ENCODE measurements at places on chromosomes 1 and 21.

GRCh38 chr1:51290489-51290847, 39.9 kb downstream of the TTC39A start:
- DNase-seq: no peak

GRCh38 chr1:1872329-1872994, 18.4 kb downstream of the GNB1 start:
- no peak for DNase-seq

GRCh38 chr21:19501115-19501514, 1097.5 kb upstream of the TMPRSS15 start:
- DNase-seq: no peak

- DNase-seq: peak; percentile 59
Observed at GRCh38 chr1:109485001-109485400, 1.3 kb downstream of the ATXN7L2 start.

DNA sequence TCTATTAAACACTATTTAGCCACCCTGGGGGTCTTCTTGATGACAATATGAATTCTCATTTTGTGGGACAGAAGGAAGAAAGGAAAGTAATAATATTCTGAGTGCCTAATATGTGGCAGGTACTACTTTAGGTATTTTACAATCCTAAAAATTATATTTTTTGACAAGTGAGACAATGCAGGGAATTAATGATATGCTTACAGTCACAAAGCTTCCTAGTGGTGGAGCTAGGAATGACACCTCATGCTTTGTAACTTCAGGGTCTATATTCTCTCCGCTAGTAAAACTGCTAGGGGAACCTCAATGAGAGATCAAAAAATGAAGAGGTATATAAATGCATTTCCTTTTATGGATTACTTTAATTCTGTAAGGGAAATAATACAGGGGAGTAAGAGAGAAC, 44.3 kb downstream of the TPR start:
- no peak for DNase-seq

DNA sequence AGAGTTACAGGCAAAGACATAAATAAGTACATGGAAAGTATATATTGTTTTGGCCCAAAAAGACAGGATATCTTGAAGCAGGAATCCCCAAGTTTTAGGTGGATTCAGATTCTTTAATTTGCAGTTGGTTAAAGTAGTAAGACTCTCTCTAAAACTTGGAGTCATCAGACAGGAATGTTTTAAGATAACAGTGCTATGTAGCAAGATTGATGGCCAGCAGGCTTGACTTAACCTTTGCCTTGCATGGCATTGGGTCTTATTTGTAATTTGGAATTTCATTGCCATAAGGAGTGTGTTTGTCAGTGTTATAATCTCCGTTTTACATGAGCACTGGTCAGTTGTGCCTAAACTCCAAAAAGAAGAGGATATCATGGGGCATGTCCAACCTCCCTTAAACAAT, 727.6 kb upstream of the CHRM3 start:
- peak; percentile 81 for DNase-seq

GRCh38 chr1:84912726-84913554, 19.9 kb upstream of the LPAR3 start:
- no peak for DNase-seq

DNA sequence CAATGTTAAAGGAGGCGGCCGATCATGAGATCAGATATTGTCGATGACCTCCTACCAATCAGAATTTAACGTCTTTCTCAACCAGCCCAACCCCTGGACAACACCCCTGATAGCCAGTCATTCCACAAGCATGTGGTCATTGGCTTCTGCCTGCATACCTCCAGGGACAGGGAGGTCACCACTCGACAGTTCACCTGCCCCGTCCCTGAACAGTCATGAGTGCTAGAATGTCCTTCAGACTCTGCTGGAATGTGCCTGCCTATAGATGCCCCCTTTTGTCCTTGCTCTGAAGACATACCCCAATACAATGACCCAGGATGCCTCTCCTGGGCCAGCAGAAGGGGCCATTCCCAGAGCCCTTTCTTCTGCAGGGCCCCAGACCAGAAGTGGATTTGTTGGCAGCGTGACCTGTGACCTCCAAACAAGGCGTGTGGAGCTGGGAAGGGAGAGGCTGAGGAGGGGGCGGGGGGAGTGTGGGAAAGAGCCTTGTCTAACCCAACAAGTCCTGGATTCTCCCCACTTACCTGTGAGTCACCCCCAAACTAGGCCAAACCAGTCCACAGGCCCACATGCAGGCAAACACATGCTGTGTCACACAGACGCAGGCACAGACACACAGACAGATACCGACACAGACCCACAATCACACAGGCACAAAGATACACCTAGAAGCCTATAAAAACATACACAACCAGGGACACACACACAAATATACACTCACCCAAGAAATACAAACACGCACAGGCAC, 2.2 kb downstream of the CRYBG2 start:
- no peak for DNase-seq

GRCh38 chr21:35057428-35057827, 8.3 kb upstream of the RUNX1 start:
- no peak for DNase-seq

- DNase-seq: no peak
Observed at GRCh38 chr1:16017076-16017460, 775 bp downstream of the HSPB7 start.

DNA sequence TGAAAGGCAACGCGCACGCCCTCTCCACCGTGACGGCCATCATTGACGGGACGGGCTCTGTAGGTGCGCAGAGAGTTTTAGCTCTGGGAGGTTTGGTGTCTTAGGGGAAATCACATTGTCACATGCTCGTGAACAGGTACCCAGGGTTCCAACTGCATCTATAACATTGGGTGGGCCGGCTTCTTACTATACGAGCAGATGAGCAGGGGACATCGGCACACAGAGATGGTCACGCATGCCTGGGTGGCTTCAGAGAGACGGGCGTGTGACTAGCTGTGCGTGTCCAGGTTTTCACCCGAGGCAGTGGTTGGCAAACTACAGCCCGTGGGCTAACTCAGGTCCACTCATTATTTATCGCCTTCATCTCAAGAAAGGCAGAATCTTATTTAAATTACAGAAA, 54.7 kb downstream of the SLC37A1 start:
- DNase-seq: no peak

DNA sequence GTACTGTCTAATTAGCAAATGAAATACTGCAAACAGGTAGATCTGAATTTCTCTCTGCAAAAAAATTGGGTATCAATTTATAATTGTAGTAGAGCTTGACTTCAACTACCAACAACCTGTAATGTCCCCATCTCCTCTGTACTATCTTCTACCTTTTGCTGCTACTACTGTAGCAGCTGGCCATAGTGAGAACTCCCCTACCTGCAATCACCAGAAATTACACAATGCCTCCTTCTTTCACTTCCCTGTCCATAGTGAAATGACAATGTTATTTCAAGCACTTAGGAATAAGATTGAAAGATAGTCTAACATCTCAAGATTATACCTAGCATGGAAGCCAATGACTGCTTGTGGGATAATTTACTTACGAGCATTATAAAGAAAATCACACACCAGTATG, 100.4 kb downstream of the ACBD6 start:
- DNase-seq: no peak

GRCh38 chr1:189212606-189213005, 1265.1 kb downstream of the BRINP3 start:
- DNase-seq: no peak

DNA sequence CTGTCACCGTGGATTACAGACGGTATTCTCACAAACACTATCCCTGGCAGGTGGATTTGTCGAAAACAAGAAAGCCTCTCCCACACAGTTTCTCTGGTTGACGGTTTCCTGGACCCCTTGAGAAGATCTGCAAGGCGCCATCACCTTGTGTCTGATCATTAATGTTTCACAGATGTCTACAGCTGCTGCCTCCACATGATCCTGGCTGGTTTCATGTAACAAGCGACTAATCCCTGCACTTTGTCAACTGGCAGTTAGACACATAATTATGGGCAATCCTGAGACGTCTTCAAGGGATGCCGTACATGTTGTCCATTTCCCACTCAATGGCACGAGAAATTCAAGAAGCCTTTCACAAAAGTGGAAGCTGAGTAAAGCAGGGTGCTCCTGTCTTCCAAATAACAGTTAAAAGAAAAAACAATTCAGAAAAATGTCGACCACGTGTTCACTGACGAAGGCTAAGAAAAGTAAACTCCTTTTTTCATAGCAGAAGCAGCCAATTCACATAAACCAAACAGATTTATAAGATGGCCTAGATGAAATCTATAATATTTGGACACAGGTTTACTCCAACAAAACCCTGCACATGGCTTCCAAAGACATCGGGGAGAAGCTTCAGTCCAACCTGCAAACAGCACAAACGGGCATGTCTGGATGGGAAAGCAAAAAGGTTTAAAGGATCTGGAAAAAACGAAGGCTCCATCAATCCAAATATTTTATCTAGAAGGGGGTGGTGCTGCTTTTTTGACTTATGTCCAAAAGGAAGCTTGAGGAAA, 52.2 kb downstream of the CAPZB start:
- no peak for DNase-seq

DNA sequence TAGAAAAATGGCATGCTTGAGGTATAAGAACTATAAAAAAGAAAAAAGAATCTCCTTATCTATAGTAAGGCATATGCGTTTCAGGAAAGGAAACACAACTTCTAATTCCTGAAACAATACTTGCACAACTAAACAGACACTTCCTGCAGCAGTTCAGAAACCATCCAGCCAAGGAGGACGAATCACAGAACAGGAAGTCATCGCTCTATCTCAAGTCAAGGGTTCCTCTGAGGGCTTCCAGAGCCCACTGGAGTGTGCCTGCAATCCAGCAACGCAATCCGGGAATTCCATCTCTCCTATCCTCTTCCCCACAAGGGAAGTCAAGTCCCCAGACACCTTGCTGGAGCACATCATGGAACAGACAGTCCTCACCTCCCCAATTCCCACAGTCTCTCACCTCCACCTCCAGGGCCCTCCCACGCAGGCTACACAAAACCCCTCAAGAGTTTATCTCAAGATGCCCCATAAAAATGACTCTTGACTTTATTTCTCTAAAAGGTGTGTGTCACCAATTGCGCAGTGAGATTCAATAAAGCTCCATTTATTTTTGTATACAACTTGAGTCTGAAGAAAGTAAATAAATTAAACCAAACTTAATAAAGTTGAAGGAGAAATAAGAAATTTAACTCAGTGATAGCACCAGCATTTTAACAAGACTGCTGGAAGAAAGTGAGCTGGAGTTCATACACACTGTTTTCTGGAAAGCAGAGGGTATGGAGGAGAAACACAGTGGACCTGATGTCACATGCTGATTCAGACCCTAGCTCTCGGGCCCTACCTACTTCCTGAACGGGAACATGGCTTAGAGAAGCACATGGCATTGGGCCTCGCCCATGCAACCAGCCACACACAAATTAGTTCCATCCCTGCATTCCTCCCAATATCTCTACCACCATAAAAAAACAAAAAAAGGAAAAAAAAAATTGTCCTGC, 39.9 kb downstream of the SIPA1L2 start:
- peak; percentile 71 for DNase-seq

- no peak for DNase-seq
Observed at GRCh38 chr1:67605209-67605780, 79.7 kb upstream of the GADD45A start.

- no peak for DNase-seq
Observed at GRCh38 chr1:36083219-36083618, 675 bp upstream of the TEKT2 start.

DNA sequence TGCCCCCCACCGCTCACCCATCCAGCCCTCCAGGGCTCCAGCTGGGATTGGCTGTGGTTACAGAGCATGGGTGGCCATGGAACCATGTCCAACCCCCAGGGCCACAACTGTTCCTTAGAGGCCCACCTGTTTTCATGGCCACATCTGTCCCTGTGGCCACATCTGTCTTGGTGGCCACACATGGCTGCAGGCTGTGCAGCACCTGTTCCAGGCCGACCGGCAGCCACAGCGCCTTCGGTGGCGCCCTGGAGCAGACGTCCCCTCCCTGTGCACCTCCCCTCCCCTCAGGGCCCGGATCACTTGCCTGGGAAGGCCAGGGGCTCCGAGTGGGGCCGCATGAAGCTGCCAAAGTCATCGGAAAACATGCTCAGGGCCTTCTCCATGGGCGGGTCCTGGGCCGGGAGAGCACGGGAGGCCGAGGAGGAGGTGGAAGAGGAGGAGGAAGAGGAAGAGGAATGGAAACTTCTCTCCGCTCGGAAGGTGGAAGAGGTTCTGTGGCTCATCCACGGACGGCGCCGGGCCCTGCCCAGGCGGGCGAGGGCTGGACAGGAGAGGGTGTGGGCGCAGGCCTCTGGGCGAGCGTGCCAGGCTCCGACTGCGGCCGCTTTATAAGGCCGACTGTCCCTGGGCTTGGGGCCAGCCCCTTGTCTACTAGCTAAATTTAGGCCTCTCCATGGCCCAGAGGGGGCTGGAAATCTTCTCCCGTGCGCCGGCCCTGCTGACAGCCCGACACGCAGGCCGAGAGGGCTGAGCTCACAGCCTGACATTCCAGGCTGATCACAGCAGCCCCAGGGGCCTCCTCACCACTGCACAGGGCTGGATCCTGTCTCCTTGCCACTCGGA, at the start of gene HSPB7:
Gene HSPB7 (minus strand): TSS at position 583 of the 843 bp plus-strand sequence. CDS start 80 bp downstream, at position 503.
- DNase-seq: peak; percentile 85

DNA sequence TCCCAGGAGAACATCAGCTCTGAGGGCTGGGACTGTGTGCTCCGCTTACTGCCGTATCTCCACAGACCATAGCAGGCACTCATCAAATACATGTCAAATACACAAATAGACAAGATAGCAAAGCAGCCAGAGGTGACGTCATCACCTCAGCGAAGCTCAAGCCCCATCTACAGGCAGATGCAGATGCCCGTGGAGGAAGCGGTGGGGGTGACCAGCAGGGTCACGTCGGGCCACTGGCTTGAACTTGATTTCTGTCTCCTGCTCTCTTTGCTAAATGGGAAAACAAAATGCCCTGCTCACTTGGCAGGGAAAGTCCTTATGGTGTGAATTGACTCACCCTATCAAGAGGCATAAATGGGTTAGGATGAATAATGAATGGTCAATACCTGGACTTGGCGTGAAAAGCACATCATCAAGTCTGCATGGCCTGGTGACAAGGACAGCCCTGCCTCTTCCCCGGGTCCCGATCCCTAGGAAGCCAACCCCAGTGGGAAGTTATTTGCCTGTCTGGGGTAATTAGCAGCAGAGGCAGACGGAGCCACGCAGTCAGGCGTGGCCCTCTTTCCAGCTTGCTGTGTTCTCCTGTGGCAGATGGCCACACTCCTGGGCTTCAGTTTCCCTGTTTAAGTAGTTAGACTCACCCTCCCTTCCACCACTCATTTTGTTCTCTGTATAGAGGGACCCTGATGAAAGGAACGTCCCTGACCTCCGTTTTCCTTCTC, 536.0 kb downstream of the NPHP4 start:
- no peak for DNase-seq

All from fibroblast of skin of back (primary cell).